ENCODE measurements at places on chromosomes 3 and 15.

DNA sequence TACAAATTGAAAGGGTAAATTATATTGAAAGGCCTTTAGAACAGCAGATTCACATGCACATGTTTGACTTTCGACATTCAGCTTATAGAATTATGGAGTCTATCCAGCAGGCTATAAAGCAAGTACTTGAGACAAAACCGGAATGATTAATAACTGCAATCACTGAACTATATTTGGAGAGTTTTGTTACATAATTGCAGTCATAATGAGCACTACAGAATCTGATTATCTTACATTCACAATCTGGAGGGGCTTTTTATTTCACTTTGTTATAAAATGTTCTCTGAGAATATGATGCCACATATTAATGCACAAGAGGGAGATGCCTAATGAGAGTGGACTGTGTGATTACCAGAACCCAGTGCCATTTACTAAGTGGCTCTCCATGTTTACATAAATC, 64.3 kb downstream of the NSUN3 start:
- DNase-seq = no peak

GRCh38 chr3:192639987-192640386, 87.4 kb downstream of the FGF12 start:
- DNase-seq = no peak

DNA sequence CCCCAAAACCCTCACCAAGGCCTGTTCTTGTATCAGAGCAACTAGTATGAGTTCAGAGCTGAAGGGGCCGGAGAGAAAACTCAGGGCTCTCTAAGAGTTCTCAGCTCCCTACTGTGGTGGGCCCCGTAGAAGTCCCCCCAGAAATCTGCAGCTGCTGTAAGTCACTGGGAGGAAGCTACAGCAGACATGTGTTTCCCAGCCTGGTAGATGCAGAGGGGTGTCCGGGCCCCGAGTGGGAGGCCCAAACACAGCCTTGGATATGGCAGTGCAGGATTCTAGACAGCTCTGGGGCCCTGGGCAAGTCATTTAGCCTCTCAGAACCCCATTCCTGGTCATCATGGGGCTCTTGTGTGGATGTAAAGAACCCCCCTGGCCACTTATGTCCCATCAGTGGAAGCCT, 39.2 kb upstream of the CSPG4 start:
- no peak for DNase-seq

DNA sequence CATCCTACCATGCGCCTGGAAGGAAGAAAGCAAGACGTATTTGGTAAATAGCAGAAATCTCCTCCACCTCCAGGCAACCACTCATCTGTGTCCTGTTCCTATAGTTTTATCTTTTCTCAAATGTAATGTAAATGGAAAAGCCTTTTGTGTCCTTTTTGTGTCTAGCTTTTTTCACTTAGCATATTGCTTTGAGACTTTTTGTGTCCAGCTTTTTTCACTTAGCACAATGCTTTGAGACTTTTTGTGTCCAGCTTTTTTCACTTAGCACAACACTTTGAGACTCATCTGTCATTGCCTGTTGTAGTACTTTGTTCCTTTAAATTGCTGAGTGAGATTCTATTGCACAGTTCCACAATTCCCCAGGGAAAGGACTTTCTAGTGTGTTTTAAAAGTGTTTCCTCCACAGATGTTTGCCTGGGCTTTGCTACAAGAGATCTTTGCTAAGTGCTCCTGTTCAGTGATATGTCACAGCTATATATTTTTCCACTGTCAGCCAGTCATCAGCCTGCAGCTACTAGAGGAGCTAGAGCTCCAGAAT, 27.9 kb upstream of the MUC13 start:
- DNase-seq = no peak

DNA sequence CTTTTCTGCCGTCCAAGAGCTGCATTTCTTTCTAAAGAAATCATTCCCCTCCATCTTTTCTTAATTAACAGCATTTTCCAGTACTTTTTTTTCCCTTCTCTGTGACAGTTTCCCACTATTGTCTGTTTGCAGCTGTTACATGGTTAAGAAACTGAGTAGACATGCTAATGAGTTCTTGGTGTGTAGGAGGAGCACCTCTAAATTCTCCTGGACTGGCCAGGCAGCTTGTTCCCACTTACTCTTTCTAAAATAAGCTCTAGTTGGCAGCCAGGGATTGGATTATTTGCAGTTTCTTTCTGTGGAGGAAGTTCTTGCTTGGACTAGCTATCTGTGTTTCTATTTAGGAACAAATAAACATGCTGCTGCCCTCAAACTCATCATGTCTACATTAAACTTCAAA, 235.1 kb upstream of the GAP43 start:
- no peak for DNase-seq

DNA sequence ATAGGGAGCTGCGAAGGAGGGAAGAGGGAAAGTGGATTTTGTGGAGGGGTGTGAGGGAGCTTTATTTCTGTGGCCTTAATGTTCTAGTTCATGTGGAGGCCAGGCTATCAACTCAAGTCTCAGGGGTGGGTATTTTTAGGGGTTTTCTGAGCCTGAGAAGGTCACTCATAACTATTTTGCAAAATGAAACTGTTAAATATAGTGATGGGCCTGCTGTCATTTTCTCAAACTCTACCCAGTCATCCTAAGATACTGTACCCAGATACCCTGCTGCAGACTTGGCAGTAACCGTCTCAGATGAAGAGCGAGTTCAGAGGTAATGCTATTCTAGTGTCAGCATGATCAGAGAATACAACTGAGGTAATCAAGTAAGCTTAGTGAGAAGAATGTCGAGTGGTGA, 545.0 kb upstream of the TBL1XR1 start:
- no peak for DNase-seq

Data from activated effector memory CD4-positive, alpha-beta T cell treated with Interleukin-2 at 50 U/mL for 16 hours (primary cell).